ENCODE measurements at places on chromosomes 5 and 9.
A peak's percentile ranks its signal among the peaks of the same experiment; 100 is the strongest.

DNA sequence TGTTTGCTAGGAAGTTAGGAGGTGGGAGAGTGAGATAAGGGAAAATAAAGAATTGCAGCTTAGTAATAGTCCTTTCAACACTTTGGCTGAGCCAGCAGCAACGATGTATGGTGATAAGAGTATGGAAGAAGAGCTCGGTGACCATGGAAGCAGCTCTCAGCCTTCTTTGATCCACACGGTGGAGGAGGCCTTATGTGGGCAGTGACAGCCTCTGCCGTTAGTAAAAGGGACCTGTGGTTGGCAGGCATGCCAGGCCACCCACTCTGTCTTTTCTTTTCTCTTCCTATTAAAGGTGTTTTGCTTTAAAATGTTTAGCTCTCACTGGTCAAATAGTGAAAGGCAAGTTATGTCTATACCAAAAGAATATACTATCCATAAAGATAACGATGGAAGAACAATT lies 7.7 kb downstream of the RGS7BP start:
- no peaks in the 10 kb centered on the region for H3K27me3 ChIP-seq
- no peaks in the 10 kb centered on the region for H3K36me3 ChIP-seq
- H3K4me1 ChIP-seq: no peaks in the 10 kb centered on the region
- no peak for ATAC-seq

DNA sequence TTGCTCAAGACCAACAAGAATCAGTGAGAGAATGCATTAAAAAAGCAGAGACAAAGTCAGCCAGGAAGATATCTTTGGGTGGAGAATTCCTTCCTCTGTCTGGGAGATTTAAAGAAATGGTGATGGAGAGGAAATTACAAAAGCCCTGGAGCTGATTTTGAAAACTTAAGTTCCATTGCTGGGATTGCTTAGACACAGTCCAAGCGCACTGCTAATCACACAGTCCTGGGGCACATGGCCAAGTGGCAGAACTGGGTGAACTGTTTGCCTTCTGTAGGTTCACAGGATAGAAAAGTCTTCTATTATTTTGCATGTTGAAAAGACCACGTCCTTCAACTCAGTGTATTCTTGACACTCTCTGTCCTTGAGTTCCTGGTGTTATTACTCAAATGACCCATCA lies 284.9 kb upstream of the FBXL7 start:
- no peak for ATAC-seq
- no peak overlapping the region for H3K4me3 ChIP-seq
- no peaks in the 10 kb centered on the region for H3K27me3 ChIP-seq

DNA sequence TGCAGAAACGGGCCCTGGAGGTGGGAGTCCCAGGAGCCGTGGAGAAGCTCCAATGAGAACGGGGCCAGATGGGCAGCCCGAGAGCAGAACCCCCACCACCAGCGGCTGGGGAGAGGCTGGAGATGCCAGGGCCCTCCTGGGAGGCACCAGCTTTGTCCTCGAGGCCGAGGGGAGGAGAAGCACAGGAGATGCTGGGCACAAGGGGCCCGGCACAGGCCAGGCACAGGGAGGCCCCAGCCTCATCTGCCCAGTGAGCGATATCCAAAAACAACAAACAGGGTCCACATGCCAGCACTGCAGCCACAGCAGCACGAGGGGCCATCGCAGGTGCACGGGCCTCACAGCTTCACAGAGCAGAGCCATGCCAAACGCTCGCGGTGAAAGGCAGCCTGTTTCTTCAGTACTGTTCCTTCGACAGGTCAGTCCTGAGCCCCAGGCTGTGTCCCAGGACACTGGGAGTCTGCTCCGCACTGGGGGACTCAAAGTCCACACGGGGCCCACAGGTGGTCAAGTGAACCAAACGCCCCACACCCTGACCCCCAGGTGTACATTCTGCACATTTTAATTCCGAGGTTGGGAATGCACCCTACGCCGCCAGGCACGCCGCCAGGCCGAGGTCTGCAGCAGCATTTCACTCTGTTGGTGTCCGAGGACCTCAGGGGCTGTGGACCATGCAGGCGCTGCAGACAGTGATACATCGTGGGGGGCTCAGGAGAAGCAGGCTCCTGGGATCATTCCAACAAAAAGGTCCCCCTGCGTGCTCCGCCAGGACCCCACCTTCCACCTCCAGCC lies 9.5 kb downstream of the LPCAT1 start:
- H3K4me1 ChIP-seq: peaks cover 74% of the 10 kb centered on the region
- peaks cover 52% of the 10 kb centered on the region for H3K36me3 ChIP-seq
- H3K4me3 ChIP-seq: no peak overlapping the region
- no peak overlapping the region for H3K27ac ChIP-seq
- no peak for ATAC-seq
- no peaks in the 10 kb centered on the region for H3K27me3 ChIP-seq

- no peak overlapping the region for H3K4me3 ChIP-seq
- H3K27me3 ChIP-seq: peaks cover 24% of the 10 kb centered on the region
- H3K27ac ChIP-seq: no peak overlapping the region
- no peaks in the 10 kb centered on the region for H3K4me1 ChIP-seq
- ATAC-seq: no peak
- no peaks in the 10 kb centered on the region for H3K36me3 ChIP-seq
These were observed 6.8 kb upstream of the ASB6 start for GRCh38 chr9:129648764-129649115.

- peaks cover 80% of the 10 kb centered on the region for H3K27me3 ChIP-seq
- H3K4me3 ChIP-seq: no peak overlapping the region
- no peak overlapping the region for H3K27ac ChIP-seq
- peak; percentile 36 for ATAC-seq
- peaks cover 6% of the 10 kb centered on the region for H3K4me1 ChIP-seq
- H3K36me3 ChIP-seq: peaks cover 9% of the 10 kb centered on the region
These were observed 41.2 kb upstream of the RAPGEF1 start for GRCh38 chr9:131781069-131781468.

DNA sequence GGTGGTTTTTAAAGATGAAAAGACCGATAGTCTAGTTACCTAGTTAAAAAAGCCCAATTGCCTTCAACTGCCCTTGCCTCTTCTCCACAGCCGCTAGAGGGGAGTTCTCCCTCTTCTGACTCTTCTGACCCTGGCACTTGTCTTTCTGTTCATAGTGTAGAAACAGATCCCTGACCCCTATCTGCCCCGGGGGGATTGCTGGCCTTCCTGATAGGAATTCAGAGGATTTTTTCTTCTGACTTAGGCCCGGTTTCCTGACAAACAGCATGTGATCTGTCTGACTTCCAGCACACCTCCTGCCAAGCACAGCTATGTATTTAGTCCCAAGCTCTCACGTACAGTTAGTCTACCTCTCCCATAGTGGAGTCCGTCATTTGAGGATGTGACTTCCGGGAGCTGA lies 5.0 kb upstream of the TMEM268 start:
- H3K27ac ChIP-seq: peak overlapping the region; percentile 50
- H3K4me1 ChIP-seq: peaks cover 48% of the 10 kb centered on the region
- no peak for ATAC-seq

GRCh38 chr5:110077147-110077546 lies 387.4 kb downstream of the MAN2A1 start:
- no peak overlapping the region for H3K4me3 ChIP-seq
- H3K27ac ChIP-seq: no peak overlapping the region
- ATAC-seq: no peak
- no peaks in the 10 kb centered on the region for H3K4me1 ChIP-seq

GRCh38 chr5:123227216-123227615 lies 138.2 kb downstream of the PRDM6 start:
- H3K4me1 ChIP-seq: no peaks in the 10 kb centered on the region
- H3K27me3 ChIP-seq: peaks cover 24% of the 10 kb centered on the region
- ATAC-seq: no peak
- H3K36me3 ChIP-seq: no peaks in the 10 kb centered on the region
- no peak overlapping the region for H3K4me3 ChIP-seq

DNA sequence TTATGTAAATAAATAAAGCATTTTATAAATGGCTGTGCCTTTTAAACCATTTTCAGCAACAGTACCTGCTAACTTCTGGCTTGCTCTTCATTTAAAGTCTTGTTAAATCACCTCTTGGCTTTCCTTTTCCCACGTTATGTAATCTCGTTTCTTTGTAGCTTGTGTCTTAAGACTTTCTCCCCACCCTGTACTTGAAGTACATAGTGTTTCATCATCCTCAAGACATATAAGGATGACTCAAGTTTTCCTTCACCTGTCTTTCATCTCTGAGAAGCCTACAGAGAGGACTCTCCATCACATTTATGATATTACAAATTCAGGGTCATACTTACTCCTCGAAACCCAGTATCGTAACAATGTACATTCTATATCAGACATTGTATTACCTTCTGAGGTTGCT lies 33.9 kb downstream of the PRELID2 start:
- H3K4me3 ChIP-seq: no peak overlapping the region
- no peak for ATAC-seq
- no peak overlapping the region for H3K27ac ChIP-seq
- H3K27me3 ChIP-seq: no peaks in the 10 kb centered on the region
- H3K36me3 ChIP-seq: no peaks in the 10 kb centered on the region

DNA sequence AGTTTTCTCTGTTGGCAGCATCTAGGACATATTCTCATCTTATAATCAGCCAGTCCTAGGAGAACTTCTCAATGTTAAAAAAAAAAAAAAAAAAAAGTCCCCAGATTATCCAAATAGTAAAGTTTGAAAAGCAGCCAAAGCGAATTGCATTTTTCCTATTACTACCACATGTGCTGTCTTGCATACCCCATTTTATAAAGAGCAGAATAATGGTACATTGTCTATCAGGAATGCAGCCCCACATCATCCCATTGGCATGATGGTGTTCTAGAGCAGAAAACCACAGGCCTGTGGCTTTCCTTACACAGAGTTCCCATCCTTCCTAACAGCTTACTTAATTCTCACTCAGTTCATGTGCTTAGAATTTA lies 381.6 kb downstream of the TMEM38B start:
- H3K4me3 ChIP-seq: no peak overlapping the region
- no peak for ATAC-seq
- H3K27ac ChIP-seq: no peak overlapping the region
- H3K4me1 ChIP-seq: no peaks in the 10 kb centered on the region
- H3K36me3 ChIP-seq: no peaks in the 10 kb centered on the region
- H3K27me3 ChIP-seq: no peaks in the 10 kb centered on the region

DNA sequence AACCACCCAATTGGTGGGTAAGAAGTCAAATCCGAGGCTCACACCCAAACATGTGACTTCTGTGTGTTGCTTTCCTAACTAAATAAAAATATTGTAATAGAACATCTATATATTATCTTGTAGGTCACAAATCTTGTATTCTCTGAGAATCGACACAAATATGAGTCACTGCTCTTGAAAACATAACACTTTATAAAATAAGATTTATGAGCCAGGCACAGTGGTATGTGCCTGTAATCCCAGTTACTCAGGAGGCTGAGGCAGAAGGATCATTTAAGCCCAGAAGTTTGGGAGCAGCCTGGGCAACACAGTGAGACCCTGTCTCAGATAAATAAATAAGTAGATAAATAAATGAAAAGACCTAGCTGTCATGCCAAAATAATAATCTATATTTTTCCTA lies 624.1 kb downstream of the ANXA1 start:
- H3K36me3 ChIP-seq: no peaks in the 10 kb centered on the region
- H3K4me1 ChIP-seq: no peaks in the 10 kb centered on the region
- H3K4me3 ChIP-seq: no peak overlapping the region
- no peak overlapping the region for H3K27ac ChIP-seq
- H3K27me3 ChIP-seq: no peaks in the 10 kb centered on the region
